ENCODE measurements at places on chromosomes 4 and X. TPM values are rescaled to one million over a fixed set of nuclear protein-coding genes. Genes with fewer than 3 reads are reported as not detected.
A peak's percentile ranks its signal among the peaks of the same experiment; 100 is the strongest.

SLC10A6 gene
- not detected for total RNA-seq

- DNase-seq, result no peak
- no peaks in the 10 kb centered on the region for H3K27me3 ChIP-seq
- H3K27ac ChIP-seq, result no peak overlapping the region
These were observed 155.0 kb upstream of the MAP3K15 start for GRCh38 chrX:19670321-19670750.

GRCh38 chr4:13994016-13994415 is 366.5 kb upstream of the BOD1L1 start:
- no peaks in the 10 kb centered on the region for H3K27me3 ChIP-seq
- no peak overlapping the region for H3K4me3 ChIP-seq
- DNase-seq, result no peak
- H3K36me3 ChIP-seq, result no peaks in the 10 kb centered on the region
- no peaks in the 10 kb centered on the region for H3K4me1 ChIP-seq
- no peak overlapping the region for H3K27ac ChIP-seq

- no peaks in the 10 kb centered on the region for H3K27me3 ChIP-seq
- peak overlapping the region; percentile 89 for H3K27ac ChIP-seq
- peak; percentile 75 for DNase-seq
- peak overlapping the region; percentile 88 for H3K4me3 ChIP-seq
- peaks cover 14% of the 10 kb centered on the region for H3K4me1 ChIP-seq
These were observed 1.1 kb downstream of the TAFAZZIN start for GRCh38 chrX:154412468-154412867.

- H3K27ac ChIP-seq, result no peak overlapping the region
- H3K36me3 ChIP-seq, result no peaks in the 10 kb centered on the region
- H3K4me1 ChIP-seq, result no peaks in the 10 kb centered on the region
- H3K27me3 ChIP-seq, result no peaks in the 10 kb centered on the region
These were observed 22.9 kb upstream of the SOWAHD start for GRCh38 chrX:119735467-119735866.

PAGE5 gene
- 0.47 TPM for total RNA-seq

PDCL2 gene
- total RNA-seq, result not detected

- no peaks in the 10 kb centered on the region for H3K36me3 ChIP-seq
- no peak for DNase-seq
- H3K27ac ChIP-seq, result no peak overlapping the region
- peaks cover 3% of the 10 kb centered on the region for H3K27me3 ChIP-seq
These were observed 7.3 kb upstream of the TMEM185A start for GRCh38 chrX:149638860-149639259.

GRCh38 chr4:3418029-3418762 is 23.6 kb upstream of the HGFAC start:
- H3K27ac ChIP-seq, result no peak overlapping the region
- no peaks in the 10 kb centered on the region for H3K36me3 ChIP-seq
- no peak overlapping the region for H3K4me3 ChIP-seq
- no peaks in the 10 kb centered on the region for H3K27me3 ChIP-seq

DNA sequence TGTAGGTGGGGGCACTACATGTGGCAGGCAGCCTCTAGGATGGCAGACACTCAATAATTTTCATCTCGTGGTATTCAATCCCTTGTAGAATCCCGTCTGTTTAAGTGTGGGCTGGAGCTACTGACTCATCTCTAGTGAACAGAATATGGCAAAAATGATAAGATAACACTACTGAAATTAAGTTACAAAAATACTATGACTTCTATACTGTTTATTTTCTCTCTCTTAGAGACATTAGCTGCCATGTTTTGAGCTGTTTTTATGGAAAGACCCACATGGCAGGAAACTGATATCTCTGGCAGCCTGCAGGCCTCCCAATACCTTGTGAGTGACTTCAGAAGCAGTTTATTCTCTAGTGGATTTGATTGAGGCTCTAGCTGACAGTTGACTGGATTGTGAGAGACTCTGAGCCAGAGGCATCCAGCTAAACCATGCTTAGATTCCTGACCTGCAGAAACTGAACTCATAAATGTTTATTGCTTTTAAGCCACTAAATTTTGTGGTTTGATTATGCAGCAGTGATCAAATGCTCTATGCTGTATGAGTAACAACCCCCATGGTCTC is 298.8 kb upstream of the CTSO start:
- no peak for DNase-seq
- H3K27me3 ChIP-seq, result no peaks in the 10 kb centered on the region
- no peaks in the 10 kb centered on the region for H3K4me1 ChIP-seq

BANK1 gene
- 0.23 TPM for total RNA-seq

TLR6 gene
- 0.77 TPM for total RNA-seq

PGRMC1 gene
- total RNA-seq, result 26.3 TPM

IBSP gene
- total RNA-seq, result not detected

C4orf50 gene
- 0.82 TPM for total RNA-seq

IL21 gene
- total RNA-seq, result 0.09 TPM

- DNase-seq, result peak; percentile 72
- H3K4me1 ChIP-seq, result peaks cover 24% of the 10 kb centered on the region
- H3K36me3 ChIP-seq, result peaks cover 7% of the 10 kb centered on the region
- peak overlapping the region; percentile 80 for H3K4me3 ChIP-seq
- peak overlapping the region; percentile 97 for H3K27ac ChIP-seq
These were observed 377 bp downstream of the TIMM17B start for GRCh38 chrX:48897157-48897624.

NR3C2 gene
- total RNA-seq, result 2.2 TPM

DNA sequence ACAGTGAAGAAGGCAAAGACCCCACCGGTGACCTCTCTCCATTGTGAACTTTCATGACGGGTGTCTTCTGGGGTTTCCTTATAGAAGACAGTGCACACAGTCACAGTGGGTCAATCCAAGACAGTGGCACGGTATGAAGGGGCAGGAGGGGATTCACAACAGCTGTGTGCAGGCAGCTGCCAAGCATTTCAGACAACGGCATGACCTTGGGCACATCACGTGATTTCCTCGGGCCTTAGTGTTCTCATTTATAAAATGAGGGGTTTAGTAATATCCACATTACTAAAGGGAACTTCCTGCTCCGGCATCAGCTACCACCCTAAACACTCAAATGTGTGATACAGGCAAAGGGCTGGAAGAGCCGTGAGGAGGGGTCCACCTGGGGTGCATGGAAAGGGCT is 42.9 kb downstream of the RBM47 start:
- H3K36me3 ChIP-seq, result no peaks in the 10 kb centered on the region
- DNase-seq, result no peak
- H3K27me3 ChIP-seq, result peaks cover 18% of the 10 kb centered on the region
- peaks cover 3% of the 10 kb centered on the region for H3K4me1 ChIP-seq
- no peak overlapping the region for H3K4me3 ChIP-seq
- H3K27ac ChIP-seq, result no peak overlapping the region

DNA sequence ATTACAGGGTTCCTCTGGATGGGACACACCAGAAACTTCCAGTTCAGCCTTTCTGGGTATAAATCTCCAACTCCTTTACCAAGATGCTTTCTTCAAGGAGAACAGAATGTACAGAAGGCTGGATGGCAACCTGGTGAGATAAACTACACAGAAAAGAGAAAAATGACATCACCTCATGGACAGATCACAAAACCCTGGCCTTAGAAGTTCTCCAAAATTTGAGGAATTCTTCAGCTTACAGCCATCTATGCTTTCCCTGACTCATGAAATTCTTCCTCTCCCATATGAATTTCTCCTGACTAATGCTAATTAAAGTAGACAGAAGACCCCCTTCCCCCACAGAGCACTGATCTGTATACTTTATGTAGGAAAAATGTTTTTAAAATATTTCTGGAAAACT is 345.4 kb downstream of the STIM2 start:
- no peak overlapping the region for H3K4me3 ChIP-seq
- H3K4me1 ChIP-seq, result no peaks in the 10 kb centered on the region
- no peak overlapping the region for H3K27ac ChIP-seq
- no peak for DNase-seq
- no peaks in the 10 kb centered on the region for H3K36me3 ChIP-seq

COL25A1 gene
- not detected for total RNA-seq

- no peak overlapping the region for H3K27ac ChIP-seq
- no peaks in the 10 kb centered on the region for H3K36me3 ChIP-seq
- no peaks in the 10 kb centered on the region for H3K27me3 ChIP-seq
These were observed 57.7 kb upstream of the TENM3 start for GRCh38 chr4:182185491-182185890.

DNA sequence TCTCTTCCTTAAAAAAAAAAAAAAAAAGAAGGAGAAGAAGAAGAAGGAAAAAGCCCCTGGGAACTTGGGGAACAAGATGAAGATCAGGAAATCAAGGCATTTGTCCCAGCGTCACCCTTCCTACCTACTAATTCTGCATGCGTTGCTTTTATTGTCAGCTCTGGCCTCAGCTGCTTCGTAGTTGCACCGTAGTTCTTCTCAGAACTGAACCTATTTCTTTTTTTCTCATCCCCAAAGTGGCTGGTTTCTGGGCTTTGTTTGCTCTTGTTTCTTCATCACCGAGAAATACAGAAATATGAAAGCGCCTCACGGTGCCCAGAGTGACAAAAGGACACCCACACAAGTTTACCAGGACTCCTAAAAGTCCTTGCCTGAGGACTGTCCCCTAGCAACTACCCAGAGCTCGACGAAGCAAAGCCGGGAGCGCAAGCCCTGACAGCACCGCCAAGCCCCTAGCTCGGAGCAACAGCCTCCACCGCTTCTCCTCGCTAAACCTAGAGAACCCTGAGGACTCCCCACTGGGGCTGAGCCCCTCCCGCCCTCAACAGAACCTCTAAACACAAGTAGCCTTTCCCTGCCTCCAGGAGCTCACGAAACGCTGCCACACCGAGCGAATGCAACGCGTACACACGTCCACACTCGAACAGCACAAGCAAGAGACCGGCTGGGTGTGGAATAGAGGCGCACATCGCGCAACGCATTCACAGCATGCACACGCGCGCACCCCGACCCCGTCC is 710 bp downstream of the PRKG2 start:
- DNase-seq, result no peak
- no peak overlapping the region for H3K27ac ChIP-seq
- peaks cover 9% of the 10 kb centered on the region for H3K4me1 ChIP-seq

- no peaks in the 10 kb centered on the region for H3K4me1 ChIP-seq
- H3K4me3 ChIP-seq, result no peak overlapping the region
These were observed 16.9 kb upstream of the PHEX start for GRCh38 chrX:22015139-22015750.

DNA sequence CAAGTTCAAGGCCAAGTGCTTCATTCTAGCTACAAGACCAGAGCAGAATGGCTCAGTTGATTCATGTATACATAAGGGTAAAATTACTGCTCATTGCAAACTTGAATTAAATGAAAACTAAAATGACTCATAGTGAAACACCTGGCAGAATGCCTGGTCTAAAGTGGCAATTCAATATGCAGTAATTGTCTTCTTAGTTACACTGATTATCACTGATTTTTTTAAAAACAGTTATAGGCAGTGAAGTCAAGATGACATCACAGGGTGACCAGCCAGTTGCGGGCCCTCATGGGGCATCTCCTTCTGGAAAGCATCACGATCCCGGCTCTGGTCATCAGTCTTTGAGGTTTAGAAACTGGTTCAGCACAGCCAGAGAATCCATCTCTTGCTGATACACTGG is 154.2 kb downstream of the RAB28 start:
- no peak overlapping the region for H3K27ac ChIP-seq
- H3K36me3 ChIP-seq, result peaks cover 4% of the 10 kb centered on the region
- no peak for DNase-seq
- no peaks in the 10 kb centered on the region for H3K4me1 ChIP-seq

WDFY3 gene
- total RNA-seq, result 0.66 TPM

NEIL3 gene
- total RNA-seq, result 27.5 TPM

DNA sequence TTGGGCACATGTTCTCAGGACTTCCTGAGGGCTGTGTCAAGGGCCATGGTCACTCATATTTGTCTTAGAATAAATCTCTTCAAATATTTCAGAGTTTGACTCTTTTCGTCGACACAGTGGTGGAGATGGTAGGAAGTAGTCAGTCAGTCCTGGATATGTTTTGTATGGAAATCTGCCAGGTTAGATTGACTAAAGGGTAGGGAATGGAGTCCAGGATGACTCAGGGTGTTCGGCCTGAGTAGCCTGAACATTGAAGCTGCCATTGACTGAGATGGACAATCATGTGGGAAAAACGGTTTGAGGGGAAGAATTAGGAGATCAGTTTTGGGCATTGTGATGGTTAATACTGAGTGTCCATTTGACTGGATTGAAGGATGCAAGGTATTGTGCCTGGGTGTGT is 177.1 kb upstream of the CENPE start:
- no peak for DNase-seq
- H3K4me1 ChIP-seq, result no peaks in the 10 kb centered on the region
- no peaks in the 10 kb centered on the region for H3K27me3 ChIP-seq

DNA sequence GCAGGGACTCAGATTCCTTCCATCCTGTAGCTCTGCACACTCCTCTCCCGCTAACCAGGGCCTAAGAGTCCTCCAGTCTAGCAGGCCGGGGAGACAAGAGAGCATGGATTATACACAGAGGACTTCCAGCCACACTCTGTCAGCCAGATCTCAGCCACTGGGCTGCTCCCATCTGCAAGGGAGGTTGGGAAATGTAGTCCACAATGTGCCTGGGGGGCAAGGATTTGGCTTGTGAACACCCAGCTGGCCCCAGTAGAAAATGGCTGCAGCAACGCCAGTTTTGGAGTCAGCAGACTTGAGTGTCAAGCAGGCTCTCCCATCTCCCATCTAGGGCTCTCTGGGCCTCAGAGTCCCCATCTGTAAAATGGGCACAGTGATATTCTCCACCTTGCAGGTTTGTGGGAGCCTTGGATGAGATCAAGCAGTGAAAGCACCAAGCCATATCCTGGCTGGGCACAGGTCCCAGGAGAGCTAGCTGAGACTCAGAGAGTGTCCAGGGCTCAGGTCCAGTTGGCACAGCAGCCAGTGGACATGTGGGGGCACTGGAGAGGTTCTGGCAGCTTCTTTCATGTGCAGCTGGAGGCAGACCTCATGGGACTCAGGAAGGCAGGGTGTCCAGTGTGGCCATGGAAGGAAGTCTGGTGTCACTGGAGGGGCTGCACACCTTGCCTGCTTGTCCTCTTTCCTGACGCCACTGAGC is 14.6 kb downstream of the PSAPL1 start:
- no peak for DNase-seq
- no peaks in the 10 kb centered on the region for H3K27me3 ChIP-seq
- H3K36me3 ChIP-seq, result no peaks in the 10 kb centered on the region
- no peaks in the 10 kb centered on the region for H3K4me1 ChIP-seq

GRCh38 chr4:39823191-39823590 is 125.3 kb downstream of the UBE2K start:
- no peak for DNase-seq
- no peaks in the 10 kb centered on the region for H3K27me3 ChIP-seq
- no peaks in the 10 kb centered on the region for H3K4me1 ChIP-seq
- H3K4me3 ChIP-seq, result no peak overlapping the region
- H3K27ac ChIP-seq, result no peak overlapping the region
- H3K36me3 ChIP-seq, result peaks cover 26% of the 10 kb centered on the region

- H3K36me3 ChIP-seq, result peaks cover 61% of the 10 kb centered on the region
- no peak overlapping the region for H3K4me3 ChIP-seq
- H3K4me1 ChIP-seq, result no peaks in the 10 kb centered on the region
- DNase-seq, result no peak
These were observed 54.6 kb downstream of the RELL1 start for GRCh38 chr4:37631551-37631950.

S100G gene
- not detected for total RNA-seq

DNA sequence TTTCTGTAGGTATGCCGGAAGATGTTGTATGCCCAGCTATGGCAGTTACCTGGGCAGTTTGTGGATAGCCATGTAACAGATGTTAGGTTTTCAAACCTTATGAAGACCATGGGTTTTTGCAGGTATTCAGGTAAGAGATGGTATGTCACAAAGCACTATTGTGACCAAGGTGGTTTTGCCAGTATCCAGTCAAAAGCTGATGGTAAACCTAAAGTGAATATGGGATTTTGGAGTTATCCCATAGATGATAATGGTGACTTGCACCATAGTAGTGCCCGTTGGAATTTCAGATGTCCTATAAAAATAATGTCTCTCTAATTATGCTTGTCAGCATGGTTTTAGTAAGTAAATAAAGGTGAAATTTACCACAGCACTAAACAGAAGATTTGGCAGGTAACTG is at the start of gene ATXN3L:
Gene ATXN3L, minus strand, starts transcription at position 101 of the 400 bp plus-strand sequence. CDS start 119 bp downstream, outside the sequence.
- no peaks in the 10 kb centered on the region for H3K36me3 ChIP-seq
- no peak within 1 kb of the TSS for H3K27ac ChIP-seq
- H3K27me3 ChIP-seq, result peaks cover 2% of the 10 kb centered on the region
- H3K4me3 ChIP-seq, result no peak within 1 kb of the TSS
- DNase-seq, result no peak

Measured in activated CD8-positive, alpha-beta memory T cell treated with anti-CD3 and anti-CD28 coated beads, Interleukin-2, amount 10 ng/mL, durations not matched to agents 7 days and 5 days (primary cell).